ENCODE measurements at places on chromosomes 11 and 22.
A peak's percentile ranks its signal among the peaks of the same experiment; 100 is the strongest.

DNA sequence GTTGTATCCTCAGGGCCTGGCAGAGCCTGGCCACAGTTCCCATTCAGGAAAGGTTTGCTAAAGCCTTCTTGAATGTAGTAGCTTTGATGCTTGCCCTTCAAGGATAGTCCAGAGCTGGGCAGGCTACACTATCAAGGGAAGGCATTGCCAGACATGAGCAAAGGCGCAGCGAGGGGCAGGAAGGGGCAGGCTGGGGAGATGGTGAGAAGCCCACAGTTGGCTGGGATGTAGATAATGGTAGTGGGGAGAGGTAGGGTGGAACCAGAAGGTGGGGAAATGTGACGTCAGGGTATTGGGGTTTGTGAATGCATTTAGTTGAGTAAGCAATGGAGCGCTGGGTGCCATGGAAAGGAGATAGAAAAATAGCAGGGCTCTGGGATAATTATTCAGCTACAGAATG, 28.6 kb downstream of the LRRC32 start:
- DNase-seq: no peak

DNA sequence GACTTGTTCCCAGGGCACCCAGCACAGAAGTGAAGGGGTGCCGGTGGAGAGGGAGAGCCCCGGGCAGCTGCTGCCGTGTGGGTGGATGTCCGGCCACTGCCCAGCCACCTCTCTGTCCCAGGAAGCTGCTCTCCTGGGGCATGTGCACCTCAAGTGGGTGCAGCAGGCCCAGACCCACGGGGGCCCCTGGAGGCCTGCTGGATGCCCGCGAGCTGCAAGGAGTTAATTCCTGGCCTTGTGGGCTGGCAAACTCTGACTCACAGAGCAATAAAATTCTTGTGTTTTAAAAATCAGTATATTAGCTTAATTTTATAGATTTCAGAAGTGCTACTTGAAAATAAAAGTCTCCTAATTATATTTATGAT, 37.4 kb upstream of the KCNQ1OT1 start:
- DNase-seq: no peak

DNA sequence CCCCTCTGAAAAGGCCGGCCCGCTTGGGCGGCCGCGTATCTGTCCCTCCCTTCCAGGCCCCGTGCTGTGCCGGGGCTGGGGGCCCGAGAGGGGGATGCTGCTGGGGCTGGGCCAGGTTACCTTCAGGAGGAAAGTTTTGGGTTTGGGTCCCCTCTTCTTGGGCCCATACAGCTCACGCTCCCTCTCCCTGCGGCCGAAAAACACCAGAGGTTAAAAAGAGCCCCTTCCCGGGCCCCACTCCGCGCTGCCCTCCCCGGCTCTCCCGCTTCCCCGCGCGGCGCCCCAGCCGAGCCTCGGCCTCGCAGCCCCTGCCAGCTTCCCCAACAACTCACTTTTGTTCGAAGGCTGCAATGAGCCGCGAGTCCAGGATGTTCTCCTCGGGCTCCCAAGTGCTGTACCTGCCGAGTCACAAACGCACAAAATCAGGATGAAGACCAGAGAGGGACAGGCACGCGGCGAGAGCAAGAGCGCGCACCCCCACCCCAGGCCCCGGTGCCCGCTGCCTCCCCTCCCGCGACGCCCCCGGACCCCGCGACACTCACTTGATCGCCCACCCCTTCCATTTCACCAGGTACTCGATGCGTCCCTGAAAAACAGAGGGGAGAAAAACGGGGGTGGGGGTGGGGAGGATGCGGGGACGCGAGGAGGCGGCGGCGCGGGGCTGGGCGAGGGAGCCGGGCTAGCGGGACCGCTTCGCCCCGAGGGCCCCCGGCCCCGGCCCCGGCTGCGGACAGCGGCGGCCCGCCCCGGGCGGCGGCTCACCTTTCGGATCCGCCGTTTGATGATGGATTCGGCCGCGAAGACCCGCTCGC, 450 bp downstream of the CBX6 start:
- no peak for DNase-seq

GRCh38 chr22:41030891-41031290, 61.5 kb upstream of the EP300 start:
- DNase-seq: no peak

DNA sequence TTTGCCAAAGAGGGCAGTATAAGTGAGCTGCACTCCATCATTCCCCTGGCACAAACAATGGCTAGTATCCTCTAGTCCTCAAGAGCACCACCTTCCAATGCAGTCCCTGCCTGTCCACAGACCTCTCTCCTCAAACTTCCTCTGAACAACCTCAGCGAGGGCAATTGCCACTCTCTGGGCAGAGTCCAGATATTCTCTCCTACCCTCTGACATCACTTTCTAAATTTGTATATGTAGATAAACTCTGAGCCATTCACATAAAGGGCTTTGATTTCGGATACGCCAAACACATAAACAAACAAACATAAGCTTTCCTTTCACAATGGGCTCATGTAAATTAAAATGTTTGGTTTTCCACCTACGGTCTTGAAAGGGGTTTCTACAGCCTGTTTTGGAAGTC, 3.0 kb upstream of the SLC43A3 start:
- DNase-seq: no peak

- peak; percentile 32 for DNase-seq
These were observed 185.3 kb upstream of the LARGE1 start for GRCh38 chr22:34105461-34106062.
